EL (cell line): ENCODE measurements at places on chromosomes 2 and 18.

- DNase-seq: peak; percentile 92
Measured at GRCh38 chr2:112579241-112579640, 5.2 kb upstream of the CHCHD5 start.

GRCh38 chr18:8654503-8655451 lies 45.5 kb downstream of the RAB12 start:
- DNase-seq: peak; percentile 28

GRCh38 chr2:237574894-237575868 lies 8.8 kb downstream of the PRLH start:
- DNase-seq: no peak

DNA sequence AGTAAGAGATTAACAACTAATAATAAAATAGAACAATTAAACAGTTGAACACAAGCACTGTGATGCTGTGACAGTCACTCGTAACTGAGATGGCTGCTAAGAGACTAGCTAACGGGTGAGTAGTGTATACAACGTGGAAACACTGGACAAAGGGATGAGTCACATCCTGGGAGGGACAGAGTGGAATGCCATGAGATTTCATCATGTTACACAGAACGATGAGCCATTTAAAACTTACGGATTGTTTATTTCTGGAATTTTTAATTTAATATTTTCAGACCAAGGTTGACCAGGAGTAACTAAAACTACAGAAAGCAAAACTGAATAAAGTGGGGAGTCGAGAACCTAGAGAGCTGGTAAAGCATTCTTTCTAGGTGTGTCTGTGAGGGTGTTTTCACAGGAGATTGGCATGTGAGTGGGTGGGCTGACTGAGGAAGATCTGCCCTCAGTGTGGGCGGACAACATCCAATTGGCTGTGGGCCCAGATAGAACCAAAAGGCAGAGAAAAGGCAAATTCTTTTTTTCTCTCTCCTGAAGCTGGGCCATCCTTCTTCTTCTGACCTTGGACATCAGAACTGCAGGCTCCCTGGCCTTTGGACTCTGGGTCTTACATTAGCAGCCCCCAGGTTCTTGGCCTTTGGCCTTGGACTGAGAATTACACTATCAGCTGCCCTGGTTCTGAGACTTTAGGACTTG lies 14.6 kb downstream of the TMSB10 start:
- peak; percentile 96 for DNase-seq

DNA sequence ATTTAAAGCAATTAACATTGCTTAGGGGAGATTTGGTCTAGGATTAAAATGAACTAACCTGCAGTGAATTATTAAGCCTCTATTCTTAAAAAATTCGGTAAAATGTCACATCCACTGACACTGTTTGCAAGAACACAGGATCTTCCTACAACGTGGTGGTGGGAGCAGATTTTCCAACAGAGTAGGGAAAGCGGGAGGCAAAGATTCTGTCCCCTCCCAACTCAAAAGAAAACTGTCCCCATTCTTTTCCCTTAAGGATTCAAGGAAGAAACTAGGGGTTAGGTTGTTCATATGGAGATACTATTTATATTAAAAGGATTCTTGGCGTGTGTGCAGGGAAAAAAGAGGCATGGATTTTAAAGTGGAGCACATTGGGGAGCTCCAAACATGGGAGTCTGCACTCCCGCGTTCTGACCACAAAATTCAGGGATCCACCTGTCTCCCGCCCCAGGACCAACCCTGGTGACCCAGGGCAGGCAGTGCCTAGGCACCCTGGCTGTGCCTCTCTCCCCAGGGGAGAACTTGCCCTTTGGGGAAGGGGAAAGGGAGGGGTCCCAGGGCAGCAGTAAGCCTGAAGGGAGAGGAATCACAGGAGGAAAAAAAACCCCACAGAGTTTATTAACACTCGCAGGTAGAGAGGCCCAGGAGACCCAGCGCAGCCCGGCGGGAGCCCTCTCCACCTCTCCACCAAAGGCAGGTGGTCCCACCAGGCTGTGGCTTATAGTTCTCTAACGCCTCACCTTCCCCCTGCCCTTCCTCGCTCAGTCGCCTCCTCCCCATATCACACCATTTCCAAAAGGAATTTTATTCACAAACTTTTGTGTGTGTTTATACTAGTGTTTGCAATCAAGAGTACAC lies 2.3 kb downstream of the PTGR3 start:
- no peak for DNase-seq
